ENCODE measurements at places on chromosomes 2 and 18. TPM values are rescaled to one million over a fixed set of nuclear protein-coding genes. Genes with fewer than 3 reads are reported as not detected.

Gene SERPINB2
- total RNA-seq, result not detected

Gene ACKR3
- 52.4 TPM for total RNA-seq

DNA sequence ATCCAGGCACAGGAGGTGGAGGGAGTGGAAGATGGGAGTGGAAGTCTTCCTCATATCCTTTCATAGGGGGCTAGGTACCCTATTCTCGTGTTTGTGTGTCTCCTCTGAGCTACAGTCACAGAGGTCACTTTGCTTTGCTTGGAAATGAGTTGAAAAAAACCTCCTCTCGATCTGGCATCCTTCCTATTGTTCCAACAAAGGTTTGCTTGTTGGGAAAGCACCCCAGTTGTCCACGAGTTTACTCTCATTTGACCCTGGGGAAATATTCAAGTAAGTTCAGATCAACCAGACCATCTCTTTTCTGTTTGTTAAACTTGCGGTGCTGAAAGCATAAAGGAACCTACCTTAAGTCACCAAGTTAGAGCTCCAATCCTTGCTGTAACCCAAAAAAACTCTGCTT, 59.3 kb downstream of the ARHGEF33 start:
- DNase-seq, result no peak

GRCh38 chr2:109160714-109161440, 31.9 kb downstream of the SH3RF3 start:
- DNase-seq, result no peak

DNA sequence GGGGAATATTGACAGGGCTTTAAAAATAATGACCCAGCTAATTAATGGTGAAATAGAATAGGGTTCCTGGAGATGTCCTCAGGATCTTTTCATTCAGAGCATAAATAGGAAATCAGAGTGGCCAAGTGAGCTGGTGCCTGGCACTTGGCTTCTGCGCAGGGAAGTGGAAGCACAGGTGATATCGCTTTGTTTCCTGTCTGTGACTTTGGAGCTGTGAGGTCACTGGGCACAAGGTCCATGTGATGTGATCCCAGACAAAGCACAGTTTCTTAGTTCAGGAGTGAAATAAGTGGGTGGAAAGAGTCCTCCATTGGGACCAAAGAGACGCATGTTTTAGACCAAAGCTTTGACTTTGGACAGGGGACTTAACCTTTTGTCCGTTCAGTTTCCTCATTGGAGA, 338.3 kb downstream of the CYRIA start:
- no peak for DNase-seq

- peak; percentile 92 for DNase-seq
Measured at GRCh38 chr2:45935791-45936622, 284.5 kb downstream of the PRKCE start.

DNA sequence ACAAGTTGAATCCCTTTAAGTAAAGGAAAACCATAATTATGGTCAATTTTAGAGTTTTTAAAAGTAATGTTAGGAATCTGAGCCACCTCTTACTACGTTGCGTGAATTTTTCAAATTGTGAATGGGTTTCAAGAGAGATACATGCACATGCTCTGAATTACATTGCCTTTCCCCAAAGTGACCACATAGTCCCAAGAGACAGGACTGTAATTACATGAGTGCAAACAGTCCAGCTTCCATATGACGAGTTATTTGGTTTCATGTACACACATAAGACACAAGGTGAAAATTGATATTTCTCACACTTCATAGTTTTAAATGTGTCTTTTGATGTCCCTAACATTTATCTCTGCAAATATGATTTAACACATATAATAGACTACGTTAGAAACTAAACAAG, 850.8 kb downstream of the LRP1B start:
- DNase-seq, result no peak
